ENCODE measurements at places on chromosomes 16 and 17.

- DNase-seq = no peak
Observed at GRCh38 chr16:66324815-66325515, 41.5 kb upstream of the CDH5 start.

GRCh38 chr17:45733781-45734180 is 50.3 kb upstream of the CRHR1 start:
- DNase-seq = no peak

DNA sequence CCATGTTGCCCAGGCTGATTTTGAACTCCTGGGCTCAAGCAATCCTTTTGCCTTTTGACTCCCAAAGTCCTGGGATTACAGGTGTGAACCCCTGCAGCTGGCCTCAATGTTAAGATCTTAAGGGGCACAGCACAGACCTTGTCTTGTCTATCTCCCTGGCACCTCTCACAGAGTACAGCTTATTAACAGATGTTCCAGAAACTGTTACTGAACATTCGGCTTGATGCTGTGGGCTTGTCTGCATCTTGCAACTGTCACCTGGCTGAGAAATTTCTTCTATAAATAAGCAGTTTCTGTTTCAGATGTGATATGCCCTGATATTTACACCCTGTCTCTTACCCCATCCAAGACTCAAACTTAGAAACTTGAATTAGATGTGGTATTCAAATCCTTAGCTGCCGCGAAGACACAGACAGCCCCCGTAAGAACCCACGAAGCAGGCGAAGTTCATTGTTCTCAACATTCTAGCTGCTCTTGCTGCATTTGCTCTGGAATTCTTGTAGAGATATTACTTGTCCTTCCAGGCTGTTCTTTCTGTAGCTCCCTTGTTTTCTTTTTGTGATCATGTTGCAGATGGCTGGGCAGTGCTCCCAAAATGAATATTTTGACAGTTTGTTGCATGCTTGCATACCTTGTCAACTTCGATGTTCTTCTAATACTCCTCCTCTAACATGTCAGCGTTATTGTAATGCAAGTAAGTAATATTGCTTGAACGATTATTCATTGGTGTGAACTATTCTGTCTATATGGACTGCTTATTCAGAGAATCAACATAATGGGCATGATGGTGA is at the start of gene TNFRSF17:
Gene TNFRSF17, plus strand, starts transcription at position 450 of the 791 bp plus-strand sequence. Its CDS starts 115 bp downstream, at position 565.
- DNase-seq = no peak

- DNase-seq = no peak
Observed at GRCh38 chr16:47204736-47205504, 61.2 kb upstream of the NETO2 start.

GRCh38 chr17:9802697-9803096 is 11.3 kb upstream of the DHRS7C start:
- DNase-seq = no peak

DNA sequence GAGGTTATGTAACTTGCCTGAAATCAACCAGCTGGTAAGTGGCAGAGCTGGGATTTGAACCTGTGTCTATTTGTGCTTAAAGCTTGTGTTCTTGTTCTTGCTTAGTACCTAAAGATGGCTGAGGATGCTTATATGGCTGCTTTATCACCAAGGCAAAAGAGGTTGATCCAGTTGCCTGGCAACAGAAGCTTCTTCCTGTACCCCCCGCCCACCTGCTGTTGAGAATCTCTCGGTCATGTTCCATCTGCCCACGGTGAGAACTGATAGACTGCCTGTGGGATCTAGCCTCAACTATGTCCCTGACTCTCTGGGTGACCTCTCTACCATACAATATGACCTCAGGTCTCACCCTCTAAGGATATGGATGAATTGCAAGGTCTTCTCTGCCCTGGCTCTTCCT is 60.7 kb downstream of the ABCC6 start:
- no peak for DNase-seq

DNA sequence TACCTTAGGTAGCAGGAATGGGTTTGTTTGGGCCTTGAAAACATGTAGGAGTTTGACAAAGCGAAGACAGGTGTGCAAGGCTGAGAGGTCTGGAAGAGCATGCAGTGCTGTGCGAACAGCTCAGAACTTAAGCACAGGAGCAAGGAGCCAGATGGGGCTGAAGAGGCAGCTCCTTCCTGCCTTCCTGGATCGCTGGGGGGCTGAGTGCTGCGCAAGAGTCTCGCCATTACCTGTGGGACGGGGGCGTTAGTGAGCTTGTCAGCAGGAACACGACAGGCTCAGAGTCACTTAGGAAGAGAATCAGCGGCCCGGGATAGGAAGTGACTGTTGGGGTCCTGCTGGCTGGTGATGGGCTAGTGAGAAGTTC is 464 bp upstream of the MRM1 start:
- no peak for DNase-seq

DNA sequence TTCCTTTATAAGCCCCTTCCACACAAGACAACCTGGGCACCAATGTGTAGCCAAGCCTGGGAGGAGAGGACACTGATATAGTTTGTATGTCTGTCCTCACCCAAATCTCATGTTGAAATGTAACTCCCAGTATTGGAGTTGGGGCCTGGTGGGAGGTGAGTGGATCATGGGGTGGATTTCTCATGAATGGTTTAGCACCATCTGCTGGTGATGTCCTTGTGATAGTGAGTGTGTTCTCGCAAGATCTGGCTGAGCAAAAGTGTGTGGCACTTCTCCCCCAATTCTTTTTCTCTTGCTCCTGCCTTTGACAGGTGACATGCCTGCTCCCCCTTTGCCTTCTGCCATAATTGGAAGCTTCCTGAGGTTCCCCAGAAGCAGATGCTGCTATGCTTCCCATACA is 135.8 kb downstream of the USP31 start:
- no peak for DNase-seq

- DNase-seq = no peak
Observed at GRCh38 chr16:67917140-67917851, 14.4 kb downstream of the CTRL start.

DNA sequence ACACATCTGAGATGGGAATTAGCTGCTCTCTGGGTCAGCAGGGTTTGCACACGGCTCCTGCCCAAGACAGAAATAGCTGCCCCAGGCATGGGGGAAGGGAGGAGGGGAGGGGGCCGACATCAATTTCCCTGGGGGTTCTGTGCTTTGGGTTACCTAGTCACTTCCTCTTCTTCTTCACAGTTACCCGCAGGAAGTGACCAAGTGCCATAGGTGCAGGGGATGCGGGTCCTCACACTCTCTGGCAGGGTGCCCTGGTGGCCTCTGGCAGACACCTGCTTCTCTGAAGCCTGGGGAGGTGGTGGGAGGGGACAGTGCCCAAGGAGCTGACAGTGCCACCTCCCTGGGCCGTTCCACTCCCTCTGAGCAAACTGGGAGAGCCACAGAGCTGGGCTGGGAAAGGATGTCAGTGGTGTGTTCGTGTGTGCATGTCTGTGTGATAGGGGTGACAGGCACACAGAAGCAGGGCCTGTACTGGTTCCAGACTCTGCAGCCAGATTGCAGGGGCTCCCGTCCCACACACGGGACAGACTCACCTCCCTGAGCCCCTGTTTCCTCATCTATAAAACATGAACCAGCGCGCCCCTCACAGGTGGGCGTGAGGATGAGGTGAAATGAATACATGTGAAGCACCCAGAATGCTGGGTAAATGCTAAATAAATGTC is 18.2 kb downstream of the SCN4A start:
- no peak for DNase-seq

DNA sequence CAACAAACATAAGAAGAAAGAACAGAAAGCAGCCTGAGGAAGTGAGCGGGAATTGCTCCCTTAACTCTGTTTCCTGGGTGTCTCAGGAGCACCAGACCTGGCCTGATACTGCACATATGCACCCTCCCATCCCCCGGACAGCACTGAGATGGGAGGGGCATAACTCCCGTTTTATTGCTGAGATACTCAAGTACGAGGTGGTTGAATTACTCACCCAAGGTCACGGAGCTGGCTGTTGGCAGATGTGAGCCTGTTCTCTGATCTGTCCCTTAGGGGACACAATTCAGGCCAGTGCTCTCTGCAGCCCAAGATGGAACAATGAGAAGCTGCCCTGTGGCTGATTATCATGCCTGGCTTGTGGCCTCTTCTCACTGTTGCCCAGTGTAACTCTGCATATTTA is 9.1 kb upstream of the MED9 start:
- DNase-seq = no peak

DNA sequence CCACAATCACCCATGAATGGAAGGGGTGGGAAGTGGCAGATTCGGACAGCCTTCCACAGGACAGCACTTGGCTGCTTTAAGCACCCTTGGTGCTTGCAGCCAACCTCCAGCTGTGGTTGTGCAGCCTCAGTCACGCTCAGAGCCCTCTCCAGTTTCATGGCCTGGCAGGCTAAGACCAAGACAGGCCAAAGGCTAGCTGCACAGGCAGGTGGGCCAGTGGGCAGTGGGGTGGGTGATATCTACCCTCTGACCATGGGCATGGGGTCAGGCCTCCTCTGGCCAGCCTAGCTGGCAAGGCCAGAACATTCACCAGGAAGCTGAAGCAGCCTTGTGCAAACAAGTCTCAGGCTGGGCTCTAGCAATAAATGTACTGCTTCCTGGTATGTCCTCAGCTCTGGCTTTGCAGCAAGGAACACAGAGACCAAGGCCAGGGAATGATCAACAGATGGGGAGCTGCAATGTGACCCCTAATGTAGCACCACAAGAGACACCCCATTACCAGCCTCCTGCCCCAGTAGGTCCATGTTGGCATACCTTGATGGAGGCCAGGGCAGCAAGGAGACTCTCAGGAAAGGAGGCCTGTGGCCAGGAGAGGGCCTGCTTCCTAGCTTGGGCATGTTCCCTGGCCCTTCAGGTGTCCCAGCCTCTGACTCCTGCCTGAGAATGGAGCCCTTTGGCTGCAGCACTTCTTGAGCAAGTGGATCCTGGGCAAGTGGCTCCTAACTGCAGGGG is 20.9 kb downstream of the HSD11B2 start:
- DNase-seq = no peak

GRCh38 chr16:88423448-88423850 is 29.6 kb upstream of the ZFPM1 start:
- DNase-seq = no peak

Measured in CD14-positive monocyte (primary cell).